GM04504 (cell line): ENCODE measurements at places on chromosomes 7 and 10.

DNA sequence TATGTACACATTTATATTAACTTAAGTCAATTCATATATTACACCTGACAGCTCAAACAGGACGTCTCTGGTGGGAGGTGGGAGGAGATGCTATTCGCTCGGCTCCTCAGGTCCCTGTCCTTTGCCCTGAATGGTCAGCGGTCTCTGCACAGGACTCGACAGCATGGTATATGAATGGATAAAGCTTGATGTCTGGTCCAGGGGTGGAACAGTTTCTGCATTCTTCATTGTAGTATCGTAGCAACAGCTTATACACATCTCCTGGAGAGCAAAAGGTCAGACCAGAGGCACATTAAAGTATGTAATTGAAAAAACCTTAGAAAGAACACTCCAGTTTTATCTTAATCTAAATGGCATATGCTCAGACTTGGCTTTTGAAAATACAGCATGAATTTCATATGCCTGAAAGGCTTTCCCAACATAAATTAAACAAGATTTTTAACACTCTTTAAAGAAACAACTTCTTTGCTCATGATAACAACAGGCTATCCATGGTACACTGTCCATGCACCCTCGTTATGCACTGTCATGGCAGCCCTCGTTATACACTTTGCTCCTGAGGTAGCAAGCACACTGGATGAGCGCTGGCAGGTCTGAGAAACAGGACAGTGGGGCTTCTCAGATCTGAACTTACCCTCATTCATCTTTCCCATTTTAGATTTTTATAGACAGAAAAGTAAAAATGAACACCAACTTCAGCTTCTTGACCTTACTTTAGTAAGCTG is 57.3 kb upstream of the OGDHL start:
- no peak for DNase-seq

DNA sequence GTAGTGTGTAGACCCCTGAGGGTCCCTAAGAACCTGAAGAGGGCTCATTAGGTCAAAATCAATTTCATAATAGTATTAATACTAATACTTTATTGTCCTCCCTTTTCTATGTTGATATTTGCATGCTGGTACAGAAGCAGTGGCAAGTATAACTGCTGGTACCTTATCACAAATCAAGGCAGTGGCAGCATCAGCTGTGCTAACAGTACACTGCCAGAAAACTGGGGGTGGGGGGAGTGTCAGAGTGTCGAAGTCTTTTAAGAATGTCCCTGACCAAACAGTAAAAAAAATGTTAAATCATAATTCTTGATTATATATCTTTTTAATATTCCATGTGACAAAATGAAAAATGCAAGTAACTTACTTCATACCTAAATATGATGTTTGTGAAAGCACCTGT is 716.9 kb downstream of the MAGI2 start:
- no peak for DNase-seq

- DNase-seq: no peak
These were observed 339.7 kb downstream of the HGF start for GRCh38 chr7:81430150-81430549.

DNA sequence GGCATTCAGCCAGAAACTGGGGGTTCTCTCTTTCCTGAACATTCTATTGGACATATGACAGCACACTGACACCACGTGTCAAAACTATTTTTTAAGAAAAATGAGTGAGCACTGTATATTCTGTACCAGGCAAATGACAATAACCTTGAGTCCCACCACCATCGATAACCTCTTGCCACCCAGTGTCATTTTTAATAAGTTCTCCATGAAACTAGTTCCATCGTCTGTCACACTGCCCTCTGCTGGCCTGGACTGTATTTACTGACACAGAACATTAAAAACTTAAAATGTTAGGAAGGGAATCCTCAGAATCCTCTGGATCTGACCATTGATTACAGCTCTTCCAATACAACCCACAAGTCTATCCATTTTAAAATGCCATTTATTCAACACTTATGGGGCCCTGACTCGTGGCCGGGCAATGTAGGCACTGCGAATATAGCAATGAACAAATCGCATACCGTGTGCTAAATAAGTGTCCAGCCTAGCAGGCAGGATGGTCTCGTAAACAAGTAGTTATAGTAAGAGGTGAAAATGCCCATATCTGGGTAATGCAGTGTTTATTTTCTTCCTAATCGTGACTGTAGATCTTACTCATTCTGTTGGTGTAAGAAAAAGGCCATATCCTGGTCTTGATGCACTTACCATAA is 35.9 kb upstream of the CACNB2 start:
- DNase-seq: peak; percentile 17

GRCh38 chr7:158160199-158160598 is 427.4 kb downstream of the PTPRN2 start:
- DNase-seq: no peak

DNA sequence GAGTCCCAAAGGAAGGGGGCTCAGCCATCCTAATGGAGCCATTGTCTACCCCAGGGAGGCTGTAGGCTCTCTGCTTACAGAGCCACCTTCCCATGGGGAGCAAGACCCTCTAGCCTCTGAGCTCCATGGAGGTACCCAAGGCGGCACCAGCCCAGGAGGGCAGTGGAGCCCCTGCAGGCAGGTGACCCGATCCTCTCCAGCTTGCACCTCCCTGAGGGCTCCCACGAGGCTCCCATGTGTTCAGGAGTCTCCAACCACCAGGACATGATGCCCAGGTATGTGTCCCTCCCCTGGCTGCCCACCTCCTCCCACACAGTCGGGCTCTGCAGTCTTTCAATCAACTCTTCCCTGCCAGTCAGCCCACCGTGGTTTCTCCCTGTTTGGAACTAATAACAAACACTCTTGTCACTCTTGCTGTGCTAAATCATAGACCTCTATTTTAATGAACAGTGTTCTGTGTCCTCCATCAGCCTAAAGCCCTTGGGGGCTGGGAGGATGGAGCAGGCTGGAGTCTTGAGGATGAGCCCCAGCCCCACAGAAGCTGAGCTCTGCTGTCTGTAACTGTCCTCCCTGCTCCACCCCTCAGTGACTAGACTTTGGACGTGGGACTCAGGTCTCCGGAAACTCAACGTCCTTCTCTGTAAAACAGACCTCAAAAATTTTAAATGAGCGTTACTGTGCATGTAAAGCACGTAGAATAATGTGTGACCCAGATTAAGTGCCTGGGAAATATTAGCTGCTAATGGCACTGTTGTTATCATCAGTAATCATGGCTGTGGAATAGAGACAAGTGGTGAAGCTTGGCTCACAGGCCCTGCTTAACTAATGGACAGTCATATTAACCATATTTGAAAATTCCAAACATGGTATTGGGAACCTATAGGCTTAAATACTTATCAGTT is 298.9 kb downstream of the WDR37 start:
- DNase-seq: no peak

- no peak for DNase-seq
These were observed 25.2 kb downstream of the SEC23IP start for GRCh38 chr10:119917777-119918176.

DNA sequence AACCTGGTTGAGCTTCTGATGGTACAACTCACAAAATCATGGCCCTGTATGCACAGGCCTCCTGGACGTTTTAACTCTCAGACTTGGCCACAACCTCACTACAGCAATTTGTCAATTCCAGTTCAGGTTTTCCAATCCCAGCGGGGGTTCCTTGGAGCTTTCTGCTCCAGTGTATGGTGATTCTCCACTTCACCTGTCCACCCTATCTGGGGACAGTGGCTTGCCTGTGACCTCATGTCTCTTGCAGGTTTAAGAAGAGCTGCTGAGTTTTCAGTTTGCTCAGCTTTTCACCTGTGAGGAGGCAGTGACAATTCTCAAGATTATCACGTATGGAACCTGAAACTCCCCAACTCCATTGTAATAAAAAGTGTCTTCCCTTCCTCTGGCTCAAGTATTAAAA is 254.1 kb downstream of the DIP2C start:
- no peak for DNase-seq

DNA sequence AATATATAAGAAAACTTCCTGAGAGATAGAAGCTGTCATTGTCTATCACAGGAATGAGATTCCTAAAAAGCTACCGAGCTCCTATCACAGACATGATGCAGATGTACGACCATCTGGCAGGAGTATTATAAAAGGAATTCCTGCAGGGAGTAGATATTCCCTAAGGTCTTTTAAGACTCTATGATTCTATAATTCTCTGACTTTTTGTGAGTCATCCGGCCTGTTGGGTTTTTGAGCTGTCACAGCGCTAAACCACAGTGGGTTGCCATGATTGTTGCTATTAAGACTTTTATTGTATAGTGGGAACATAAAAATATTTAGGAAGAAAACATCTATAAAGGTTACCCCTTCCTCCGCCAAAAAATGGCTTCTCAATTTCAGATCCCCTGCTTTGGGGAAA is 223.4 kb downstream of the BMPER start:
- peak; percentile 59 for DNase-seq

DNA sequence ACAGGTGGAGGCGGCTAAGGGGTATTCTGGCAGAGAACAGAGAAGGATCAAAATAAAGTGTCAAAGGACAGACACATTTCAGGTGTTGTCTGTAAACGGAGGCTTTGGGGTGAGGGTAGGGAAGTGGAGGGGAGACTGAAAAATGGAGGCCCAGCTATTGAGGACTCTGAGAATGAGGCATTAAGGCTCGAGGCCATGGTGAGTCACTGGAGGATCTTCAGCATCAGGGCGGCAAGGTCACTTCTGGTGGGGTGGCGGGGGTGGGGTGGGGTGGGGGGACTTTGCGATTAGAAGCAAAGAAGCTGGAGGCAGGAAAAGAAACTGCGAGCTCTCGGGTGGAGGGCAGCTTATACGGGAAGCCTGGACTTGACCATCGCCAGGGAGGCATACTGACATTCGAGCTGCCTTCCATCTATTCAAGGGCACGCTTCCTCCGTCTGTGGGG is 58.4 kb upstream of the PCGF5 start:
- DNase-seq: no peak

DNA sequence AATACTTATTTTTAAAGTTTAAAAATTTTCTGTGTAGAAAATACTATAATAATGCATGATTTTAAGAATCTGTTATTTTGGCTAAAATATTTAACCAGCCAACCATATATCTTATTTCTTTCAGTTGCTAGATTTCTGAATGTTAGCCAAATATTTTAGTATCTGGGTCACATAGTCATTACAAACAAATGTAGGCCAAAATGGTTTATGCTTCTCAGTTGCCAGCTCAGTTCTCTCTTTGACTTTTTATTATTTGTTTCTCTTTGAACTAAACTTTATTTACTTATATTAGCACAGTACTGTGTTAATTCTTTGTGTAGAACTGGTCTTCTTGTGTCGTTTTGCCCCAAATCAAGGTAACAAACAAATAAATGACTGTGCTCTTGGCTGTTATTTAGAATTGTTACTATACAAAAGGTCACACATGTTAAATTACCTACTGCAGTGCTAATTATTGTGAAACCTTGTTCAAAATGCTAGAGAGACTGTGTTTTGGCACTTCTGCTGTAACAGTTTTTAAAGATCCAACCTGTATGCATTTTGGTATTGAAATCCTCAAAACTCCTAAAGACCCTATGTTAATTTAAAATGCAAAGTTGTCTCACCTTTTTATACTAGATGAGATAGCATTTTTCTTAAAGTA is 39.8 kb downstream of the ZEB1 start:
- no peak for DNase-seq

DNA sequence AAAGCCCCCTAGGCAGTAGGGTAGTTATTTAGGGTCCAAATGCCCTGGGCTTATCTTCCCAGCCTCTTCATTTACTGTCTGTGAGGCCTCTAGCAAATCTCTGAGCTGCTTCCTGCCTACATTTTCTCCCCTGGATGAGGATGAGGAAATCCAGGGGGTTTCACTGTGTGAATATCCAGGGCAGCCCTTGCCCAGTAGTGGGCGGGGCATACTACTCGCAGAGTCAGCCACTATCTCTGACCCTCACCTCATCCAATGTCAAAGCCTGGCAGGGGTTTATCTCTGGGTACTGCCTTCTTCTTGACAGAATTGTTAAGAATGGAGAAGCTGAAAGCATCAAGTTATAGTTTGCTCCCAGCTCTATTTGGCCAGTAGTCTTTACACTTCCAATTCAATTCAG is 48.9 kb downstream of the CUZD1 start:
- no peak for DNase-seq

GRCh38 chr7:114943953-114944744 is 22.3 kb downstream of the MDFIC start:
- DNase-seq: no peak

GRCh38 chr7:39310699-39311098 is 255.5 kb upstream of the YAE1 start:
- DNase-seq: no peak

DNA sequence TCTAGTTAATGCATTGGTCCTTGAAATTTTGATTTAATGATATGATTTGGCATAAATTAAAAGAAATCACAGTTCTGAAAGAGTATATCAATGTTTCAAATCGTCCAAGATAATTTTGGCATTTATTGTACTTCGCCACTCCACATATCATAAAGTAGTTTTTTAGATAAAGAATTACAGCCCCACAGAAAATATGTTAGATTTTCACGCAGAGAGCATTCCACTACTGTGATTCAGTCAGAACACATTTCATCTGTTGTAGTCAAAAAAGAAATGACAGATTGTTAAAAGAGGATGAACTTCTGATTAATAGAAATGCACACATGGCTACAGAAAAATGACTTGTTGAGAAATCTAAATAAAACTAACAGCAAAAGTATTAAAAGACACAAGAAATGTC is 1063.5 kb upstream of the LRRN3 start:
- no peak for DNase-seq

- DNase-seq: no peak
These were observed 70.8 kb downstream of the SGMS1 start for GRCh38 chr10:50552771-50553535.
